ENCODE measurements at places on chromosomes 16 and 17.

DNA sequence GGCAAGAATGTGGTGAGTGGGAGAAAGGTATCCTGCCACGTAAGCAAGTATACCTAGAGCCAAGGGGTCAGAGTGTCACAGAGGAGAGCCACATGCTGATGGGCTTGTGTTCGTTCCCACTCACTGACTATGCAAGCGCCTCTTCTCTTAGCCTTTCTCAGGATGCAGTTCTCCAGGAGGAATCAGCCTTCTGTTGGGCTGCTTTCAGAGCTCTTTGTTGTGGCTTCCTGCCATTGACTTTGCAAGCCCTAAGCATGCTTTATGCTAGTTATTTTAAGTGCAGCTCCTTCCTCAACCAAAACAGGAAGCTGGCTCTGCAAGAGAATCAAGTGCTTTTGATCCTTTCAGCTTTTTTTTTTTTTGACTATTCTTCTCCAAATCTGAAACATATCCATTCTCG is 66.6 kb downstream of the SIAH1 start:
- no peak for DNase-seq

DNA sequence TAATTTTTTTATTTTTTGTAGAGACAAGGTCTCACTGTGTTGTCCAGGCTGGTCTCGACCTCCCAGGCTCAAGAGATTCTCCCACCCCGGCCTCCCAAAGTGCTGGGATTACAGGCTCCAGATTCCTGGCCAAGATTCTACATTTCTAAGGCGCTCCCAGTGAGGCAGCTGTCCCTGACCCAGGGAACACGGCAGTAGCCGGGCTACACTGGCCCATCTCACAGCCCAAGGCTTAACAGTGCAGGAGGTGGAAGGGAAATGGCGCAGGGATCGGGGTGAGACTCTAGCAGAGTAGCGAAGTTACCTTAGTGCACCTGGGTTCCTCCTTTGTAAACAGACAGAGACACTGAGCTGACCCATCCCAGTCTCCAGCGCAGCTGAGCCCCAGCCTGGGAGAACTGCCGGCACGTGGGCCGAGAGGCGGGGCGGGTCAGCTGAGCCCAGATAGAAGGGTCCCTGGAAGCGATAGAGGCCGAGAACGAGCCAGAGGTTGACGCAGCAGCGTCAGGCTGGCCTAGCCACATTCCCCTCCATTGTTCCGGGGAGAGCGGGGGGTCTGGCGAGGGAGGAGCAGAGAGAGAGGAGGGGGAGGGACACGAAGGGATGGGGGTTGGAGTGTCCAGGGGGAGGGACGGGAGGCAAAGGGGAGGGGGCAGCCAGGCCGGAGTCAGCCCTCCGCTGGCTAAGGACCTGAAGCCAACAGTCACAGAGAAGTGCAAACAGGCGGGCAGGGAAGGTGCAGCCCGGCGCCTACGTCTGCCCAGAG is 2.5 kb downstream of the CARHSP1 start:
- peak; percentile 18 for DNase-seq

DNA sequence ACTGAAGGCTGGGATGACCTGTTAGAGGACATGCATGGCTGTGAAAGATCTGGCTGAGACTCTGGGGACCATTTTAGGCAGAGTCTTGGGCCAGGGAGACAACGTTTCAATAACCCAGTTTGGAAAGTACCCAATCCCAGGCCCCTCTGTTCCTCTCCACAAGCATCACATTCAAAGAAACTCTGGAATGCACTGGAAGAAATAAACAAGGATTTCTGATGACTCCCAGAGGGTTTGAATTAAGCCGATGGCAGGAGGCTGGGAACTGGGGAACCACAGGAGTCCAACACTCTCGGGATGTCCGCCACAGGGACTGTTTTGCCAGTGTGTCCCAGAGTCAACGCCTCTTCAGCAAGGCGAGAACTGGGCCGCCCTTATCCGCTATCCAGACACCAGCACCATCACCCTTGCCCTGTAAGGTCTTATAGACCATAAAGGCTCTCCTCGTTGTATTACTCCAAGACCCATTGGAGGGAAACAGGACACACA is 3.3 kb downstream of the PMP22 start:
- no peak for DNase-seq

- no peak for DNase-seq
Measured at GRCh38 chr17:68343976-68344375, 52.7 kb downstream of the ARSG start.

GRCh38 chr17:75521951-75522727 is 3.4 kb upstream of the LLGL2 start:
- DNase-seq = no peak

DNA sequence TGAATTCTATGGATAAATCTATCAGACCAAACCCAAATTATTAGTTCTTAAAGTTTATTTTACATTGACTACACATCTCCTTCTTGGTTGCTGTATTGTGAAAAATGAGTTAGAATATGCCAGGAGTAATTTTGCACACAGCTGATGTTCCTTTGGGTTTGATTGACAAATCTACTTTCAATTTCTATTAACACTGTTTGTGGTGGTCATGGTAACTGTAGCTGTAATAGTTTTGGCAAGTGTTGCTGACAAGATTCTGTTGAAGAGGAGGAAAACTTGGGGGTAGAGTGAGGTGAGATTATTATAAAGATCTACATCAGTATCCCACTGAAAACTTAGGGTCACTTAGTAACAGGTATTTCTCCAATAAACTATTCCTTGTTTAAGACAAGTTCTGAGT is 30.3 kb downstream of the MRTFB start:
- no peak for DNase-seq

DNA sequence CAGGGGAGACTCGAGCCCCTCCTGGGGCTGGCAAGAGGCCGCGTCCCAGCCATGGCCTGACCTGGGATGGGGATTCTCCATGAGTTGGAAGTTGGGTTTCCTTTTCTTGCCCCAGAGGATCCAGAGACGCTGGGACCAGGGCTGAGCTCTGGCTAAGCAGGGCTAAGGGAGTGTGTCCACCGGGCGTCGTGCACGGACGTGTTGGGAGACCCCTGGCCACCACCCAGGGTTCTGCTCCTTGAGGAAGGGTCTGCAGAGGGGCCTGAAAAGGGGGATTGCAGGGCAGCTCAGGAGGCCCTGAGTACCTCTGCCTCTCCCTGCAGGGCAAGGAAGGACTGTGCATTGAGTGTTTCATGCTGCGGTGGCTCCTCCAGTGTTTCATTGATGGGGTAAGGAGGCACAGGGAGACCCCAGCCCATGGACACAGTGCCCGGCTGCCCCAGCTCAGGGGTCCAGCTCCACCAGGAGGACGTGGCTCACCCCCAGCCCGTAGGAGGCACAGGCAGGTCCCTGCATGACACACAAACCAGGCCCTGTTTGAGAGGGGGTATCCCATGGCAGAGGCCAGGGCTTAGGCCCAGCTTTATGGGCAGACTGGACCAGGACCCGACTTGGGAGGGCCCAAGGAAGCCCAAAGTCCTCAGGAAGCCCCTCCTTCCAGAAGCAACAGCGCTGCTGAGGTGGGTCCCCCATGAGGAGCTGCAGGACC is 47.5 kb downstream of the USP22 start:
- DNase-seq = no peak

DNA sequence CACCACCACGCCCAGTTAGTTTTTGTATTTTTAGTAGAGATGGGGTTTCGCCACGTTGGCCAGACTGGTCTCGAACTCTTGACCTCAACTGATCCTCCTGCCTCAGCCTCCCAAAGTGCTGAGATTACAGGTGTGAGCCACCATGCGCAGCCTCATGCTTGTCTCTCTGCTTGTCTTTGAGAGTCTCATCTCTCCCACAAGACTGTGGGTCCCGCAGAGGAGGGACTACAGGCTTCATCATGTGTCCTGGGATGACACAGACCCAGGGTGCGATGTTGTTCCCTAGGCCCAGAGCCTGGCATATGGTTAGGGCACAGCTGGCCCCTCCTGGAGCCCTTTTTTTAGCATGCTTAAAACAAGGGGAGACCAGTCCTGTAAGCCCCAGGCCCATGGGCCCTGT is 101.9 kb downstream of the NDE1 start:
- no peak for DNase-seq

GRCh38 chr17:9899280-9900043 is 5.6 kb downstream of the RCVRN start:
- DNase-seq = no peak

DNA sequence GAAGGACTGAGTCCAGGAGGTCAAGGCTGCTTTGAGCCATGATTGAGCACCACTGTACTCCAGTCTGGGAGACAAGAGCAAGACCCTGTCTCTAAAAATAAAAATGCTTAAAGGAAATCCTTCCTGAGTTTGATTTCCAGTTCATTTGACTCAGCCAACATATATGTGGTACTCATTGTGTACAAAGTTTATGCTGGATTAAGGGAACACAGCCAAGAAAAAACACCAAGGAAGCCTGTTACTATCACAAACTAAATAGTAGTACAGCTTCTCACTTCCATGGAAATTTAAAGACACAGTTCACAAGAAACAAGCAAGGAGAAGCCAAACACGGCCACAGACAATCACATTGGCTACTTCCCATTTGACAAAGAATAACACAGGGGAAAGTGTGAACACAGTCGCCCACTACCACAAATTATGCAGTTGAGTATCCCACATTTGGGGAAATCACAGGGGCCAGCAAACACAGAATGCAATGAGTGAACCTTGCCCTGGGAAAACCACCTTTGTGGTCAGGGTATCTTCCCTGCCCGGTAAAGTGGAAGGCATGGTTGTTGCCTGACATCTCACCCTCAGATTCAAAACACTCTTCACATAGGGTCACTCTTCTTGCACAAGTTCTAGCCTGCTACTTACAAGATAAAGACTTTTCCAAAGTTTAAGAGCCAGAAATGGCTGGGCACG is 14.5 kb downstream of the TEX14 start:
- DNase-seq = no peak

- no peak for DNase-seq
Measured at GRCh38 chr16:47538472-47538871, 77.3 kb downstream of the PHKB start.

DNA sequence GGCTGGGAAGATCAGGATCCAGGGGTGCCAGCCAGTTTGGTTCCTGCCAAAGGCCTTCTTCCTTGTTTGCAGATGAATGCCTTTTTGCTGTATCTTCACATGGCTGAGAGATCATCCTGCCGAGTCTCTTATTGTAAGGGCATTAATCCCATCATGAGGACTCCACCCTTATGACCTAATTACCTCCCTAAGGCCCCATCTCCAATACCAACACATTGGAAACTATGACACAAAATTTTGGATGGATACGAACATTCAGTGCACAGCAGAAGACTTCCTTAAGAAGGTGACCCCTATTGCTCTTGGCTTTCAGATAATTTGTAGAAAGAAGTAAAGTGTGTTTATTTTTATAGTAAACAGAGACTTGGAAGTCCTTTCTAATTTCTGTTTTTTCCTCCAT is 1164.7 kb upstream of the CDH8 start:
- DNase-seq = no peak

GRCh38 chr16:756428-756827 is 4.1 kb upstream of the MSLN start:
- no peak for DNase-seq

All from DMS79 (cell line).